Brain pericyte (primary cell): ENCODE measurements at places on chromosomes 12 and 14.

DNA sequence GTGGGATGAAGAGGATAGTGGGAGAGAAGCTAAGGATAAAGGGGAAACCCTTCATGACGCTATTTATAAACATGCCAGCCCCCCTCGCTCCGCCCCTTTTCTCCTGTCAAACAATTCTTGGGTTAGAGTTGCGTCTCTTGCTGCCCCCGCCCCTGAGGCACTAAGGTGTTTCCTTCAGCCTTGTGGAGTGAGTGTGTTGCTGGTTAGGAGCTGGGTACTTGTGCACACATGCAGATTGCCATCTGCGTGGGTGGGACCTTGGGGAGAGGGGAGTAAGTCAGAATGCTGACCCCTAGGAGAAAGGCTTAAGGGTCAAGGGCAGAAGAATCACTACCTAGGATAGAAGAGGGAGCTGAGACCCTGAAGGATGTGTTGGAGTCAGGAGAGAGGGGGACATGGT lies 5.4 kb downstream of the FOXJ2 start:
- DNase-seq = no peak

DNA sequence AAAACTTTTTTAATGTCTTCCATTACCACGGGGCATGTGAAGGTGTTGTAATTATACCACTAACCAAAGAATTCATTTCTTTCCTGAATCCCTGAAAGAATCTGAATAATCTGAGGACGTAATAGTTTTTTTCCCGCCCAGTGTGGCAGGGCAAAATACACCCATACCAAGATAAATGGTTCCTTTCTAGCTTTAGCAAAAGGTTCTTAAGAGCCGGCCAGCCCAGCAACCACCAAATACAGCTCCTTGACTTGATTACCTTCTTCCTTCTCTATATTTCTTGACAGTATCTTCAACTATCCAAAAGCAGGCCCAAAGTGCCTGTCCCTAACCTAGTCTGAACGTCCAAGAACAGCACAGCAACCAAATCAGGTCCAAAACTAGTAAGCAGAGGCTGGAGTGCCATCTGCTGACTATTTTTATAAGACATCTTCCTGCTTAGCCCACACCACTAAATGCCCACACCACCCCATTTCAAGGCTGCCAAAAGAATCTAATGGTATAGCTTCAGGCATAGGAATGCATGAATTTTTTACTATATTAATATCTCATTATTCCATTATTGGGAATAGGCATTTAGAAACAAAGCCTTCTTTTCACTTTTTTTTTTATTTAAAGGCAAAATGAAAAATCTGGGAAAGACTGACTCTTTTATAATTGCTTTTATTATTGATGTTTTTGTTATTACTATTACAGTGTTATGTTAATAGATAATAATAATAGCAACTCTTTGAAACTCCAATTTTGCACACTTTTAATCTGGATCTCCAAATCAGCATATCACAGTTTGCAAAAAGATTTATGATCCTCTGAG lies 524.4 kb downstream of the MED13L start:
- DNase-seq = no peak

DNA sequence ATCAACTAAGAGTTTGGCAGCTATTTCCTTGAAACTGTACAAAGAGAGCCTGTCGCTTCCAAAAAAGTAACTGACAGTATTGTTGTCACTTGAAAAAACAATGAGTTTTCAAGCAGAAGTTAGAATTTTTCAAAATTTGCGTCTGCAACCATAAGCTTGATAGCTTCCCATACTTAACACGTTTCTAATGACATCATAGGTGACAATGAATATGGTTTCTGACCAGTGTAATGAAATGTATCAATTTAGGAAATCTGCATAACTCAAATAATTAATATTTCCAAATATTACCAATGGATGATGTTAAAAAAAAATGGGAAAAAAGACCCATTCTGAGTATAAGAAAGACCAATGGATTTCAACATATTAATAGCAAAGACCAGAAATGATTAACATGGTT lies 165.4 kb upstream of the CRY1 start:
- no peak for DNase-seq

DNA sequence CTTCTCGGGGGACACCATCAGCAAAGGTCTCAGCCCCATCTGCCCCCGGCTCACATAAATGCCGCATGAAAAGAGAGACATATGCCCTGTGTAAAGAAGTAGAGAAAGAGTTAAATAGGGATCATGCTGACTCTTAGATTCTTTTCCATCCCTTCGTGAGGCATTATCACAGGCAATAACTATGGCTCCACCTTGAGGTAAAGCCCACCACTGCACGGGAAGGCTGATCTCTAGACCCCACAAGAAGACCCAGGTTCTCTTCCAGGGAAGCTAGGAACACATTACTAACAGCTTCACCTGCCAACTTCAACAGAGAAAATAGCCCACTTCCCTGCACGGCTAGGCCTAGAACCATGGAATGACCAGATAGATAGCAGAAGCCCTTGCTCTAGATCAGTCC lies 14.1 kb upstream of the NOP2 start:
- DNase-seq = no peak

DNA sequence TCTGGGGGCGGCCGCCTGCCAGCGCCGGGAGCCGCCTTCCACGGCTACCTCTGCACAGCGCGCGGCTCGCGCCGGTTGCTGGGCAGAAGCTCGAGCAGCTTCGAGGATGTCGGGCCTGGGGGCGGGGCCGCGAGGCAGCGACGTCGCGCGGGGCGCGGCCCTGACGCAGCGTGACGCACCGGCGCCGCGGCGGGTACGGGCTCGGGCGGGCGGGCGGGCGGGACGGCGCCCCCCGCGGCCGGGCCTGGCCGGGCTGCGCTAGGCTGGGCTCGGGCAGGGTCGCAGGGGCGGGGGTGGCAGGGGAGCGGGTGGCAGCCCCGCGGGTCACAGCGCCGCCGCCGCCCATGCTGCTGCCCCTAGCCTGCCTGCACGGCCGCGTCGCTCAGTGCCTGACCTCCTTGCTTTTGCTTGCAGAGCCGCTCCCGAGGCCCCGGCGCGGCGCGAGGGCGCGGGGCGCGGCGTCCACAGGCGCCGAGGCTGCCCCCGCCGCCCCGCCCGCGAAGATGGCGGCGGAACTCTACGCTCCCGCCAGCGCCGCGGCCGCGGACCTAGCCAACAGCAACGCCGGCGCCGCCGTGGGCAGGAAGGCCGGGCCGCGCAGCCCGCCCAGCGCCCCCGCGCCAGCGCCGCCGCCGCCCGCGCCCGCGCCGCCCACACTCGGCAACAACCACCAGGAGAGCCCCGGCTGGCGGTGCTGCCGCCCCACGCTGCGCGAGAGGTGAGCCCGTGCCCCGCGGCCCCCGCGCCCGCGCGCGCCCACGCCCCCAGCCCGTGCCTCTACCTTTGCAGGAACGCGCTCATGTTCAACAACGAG lies at the start of gene BTBD6:
Gene BTBD6 (plus strand): TSS at position 166 of the 814 bp plus-strand sequence. CDS start 179 bp downstream, at position 345.
- DNase-seq = no peak

DNA sequence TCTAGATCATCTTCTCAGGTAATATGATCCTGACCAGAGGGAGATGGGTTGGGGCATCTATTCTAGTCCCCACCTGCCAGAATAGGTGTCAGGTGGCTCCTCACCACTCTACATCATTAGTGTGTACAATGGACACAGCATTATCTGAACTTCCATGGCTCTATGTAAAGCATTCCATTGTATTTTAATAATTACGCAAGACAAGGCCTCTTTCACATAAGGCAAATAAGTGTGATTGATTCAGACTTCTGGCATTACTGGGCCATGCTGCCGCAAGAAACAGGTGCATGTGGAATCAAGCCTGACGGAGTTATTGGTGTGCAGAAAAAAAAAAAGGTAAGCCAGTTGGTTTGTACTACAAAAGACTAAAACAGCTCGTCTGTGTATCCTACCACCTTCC lies 3.1 kb upstream of the DDHD1 start:
- DNase-seq = no peak

DNA sequence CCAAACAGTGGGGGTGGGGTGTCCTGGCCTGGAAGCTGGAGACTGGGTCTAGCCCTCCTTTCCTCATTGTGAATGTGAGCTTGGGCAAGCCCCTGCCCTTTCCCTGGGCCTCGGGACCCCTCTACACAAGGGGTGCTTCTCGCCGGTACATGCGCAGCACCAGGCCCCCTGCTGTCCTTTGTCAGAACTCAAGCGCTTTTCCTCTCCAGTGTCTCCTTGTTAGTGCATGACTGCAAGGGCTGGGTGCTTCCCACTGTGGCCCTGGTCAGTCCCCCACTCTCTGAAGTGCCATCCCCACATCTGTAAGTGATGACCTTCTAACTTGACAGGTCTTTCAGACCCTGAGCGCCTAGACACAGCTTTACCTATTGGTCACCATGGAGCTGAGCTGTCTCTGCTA lies 44.2 kb downstream of the DEGS2 start:
- no peak for DNase-seq

GRCh38 chr14:43790681-43791080 lies 716.4 kb downstream of the FSCB start:
- no peak for DNase-seq

- no peak for DNase-seq
Measured at GRCh38 chr12:43806737-43807072, 588 bp upstream of the TWF1 start.

DNA sequence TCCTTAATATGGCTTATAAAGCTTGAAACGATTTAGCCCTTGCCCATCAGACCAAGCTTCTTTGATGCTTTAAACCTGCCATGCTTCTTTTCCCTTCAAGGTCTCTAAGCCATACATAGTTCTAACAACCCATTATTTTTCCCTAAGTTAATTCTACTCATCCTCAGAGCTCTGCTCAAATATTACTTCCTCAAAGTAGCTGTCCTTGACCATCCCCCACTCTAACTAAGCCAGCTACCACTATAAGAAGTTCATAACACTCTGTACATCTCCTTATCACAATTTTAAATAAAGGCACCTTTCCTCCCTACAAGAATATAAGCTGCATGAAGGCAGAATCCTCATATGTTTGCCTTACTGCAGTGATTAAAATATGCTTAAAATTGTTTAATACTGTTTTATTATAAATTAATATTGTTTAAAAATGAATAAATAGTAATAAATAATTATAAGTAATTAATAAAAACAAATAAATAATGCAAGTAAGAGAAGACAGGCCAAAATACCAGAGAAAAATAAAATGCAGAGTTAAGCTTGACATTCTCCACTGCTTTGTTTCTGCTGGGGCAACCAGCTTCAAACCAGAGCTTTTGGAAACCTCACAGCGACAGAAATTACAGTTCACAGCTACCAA lies 76.8 kb downstream of the NUMB start:
- DNase-seq = no peak

DNA sequence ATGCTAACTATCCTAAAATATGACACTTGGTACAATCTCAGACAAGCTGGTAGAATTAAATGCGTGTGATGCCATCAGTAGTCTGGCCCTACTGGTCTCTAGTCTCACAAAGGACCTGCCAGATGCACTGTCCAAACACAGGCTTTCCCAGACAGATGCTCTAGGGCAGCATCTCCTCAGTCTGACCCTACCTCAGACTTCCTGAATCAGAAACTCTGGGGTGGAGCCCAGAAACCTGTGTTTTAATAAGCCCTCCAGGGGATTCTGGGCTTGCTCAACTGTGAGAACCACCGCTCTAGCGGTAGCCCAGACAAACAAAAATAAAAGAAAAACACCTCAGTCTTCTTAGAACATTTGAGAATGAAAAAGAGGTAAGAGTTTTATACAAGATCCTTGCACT lies 48.0 kb downstream of the BDKRB1 start:
- no peak for DNase-seq

GRCh38 chr14:40025101-40025500 lies 592.9 kb upstream of the FBXO33 start:
- no peak for DNase-seq

DNA sequence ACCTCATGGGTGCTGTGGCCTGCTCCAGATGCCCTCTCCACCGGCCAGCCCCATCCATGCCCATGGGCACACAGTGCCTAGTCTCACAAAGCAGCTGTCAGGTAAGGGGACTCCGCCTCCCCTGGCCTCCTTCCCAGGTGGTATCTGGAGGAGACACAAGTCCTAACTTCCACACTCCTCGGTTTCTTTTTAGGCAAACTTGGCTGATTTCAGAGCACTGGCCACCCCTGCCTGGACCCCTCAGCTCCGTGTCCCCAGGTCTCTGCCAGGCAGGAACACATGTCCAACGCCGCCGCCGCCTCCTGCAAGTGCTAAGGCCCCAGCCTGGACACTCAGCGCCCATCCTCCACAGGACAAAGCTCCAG lies 324.1 kb upstream of the DIO3 start:
- no peak for DNase-seq

DNA sequence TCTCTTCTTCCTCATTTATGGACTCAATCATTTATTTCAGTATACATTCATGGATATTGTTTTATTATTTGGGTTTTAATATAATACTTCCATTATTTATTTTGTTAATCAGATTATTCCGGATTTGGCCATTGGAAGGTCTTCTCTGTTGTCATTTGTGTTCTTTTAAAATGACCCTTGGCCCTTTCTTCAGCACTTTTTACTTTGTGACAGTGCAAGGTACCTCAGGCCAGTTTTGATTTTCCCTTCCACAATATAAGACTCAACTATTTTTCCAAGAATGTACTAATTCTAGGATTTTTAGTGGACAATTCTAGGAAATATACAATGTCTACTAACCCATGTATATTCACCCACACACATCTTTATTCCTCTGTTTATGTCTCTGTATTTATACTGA lies 521.4 kb upstream of the FOXG1 start:
- no peak for DNase-seq

GRCh38 chr12:1212526-1212925 lies 221.5 kb downstream of the ERC1 start:
- DNase-seq = no peak
